SK-MEL-5 (cell line): ENCODE measurements at places on chromosomes 11 and 22.

- DNase-seq, result no peak
These were observed 98.5 kb downstream of the CSTPP1 start for GRCh38 chr11:47035108-47035507.

DNA sequence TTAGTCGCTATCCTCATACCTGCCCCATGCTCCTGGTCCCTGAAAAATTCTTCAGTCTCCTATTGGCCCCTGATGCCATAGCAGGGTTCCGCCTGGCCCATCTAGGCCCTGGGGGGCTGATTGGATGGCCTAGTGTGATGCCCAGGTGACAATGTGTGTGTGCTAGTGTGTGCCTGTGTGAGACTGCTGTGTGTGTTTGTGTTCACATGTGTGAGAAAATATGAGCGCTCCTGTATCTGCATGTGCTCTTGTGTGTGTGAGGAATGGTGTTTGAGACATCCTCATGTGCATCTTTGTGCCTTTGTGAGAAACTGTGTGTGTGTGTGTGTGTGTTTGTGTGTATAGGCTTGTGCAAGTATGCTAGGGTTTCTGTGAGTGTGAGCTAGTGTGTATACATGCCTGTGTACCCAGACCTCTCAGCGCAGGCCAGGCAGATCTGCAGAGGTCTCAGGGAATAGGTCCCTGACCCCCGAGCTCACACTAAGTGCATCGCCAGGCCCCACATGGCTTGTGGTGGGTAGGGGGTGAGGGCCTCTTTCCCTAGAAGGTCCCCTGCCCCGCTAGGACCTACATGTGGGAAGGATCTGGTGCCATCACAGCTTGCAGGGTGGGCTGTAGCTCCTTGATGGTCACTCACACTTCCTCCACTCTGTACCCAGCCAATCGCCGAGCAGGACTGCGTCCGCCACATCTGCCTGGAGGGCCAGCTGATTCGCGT is 64.6 kb downstream of the OTOG start:
- no peak for DNase-seq

GRCh38 chr11:70501933-70502540 is 103.7 kb downstream of the CTTN start:
- no peak for DNase-seq

DNA sequence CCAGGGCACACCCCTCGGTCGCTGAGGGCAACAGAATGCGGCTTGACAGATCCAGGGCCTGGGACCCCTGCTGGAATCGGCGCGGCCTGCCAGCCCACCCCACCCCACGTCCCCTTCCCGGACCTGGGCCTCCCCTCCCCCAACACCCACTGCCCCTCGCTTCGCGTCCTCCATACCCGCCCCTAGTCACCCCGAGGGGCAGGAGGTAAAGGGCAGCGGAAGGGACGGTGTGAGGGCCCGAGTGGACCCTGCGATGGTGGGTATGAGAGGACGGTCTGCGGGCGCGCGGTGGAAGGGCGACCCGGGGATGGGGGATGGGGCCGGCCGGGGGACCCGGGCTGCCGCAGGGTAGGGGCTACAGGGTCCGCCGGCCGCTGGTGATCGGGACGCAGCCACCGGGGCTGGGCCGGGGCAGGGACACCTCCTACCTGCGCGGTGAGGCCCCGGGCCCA is 311 bp downstream of the APBB1 start:
- DNase-seq, result no peak

DNA sequence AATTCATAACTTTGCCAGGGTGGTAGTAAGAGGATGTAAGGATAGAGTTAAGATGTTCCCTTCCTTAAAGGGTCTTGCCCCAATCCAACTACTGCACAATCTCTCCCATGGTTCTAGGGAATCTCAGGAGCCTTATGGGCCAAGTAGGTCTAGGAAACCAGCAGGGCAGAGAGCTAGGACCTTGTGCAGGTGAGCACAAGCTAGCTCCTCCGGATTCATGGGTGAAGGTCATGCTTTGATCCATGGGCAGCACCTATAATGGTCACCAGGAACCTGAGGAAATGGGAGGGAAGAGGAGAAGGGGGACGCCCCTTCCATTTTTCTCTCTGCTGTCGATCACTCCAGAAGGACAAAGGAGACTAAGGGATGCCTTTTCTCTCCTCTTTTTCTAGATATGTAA is 16.8 kb downstream of the KCNJ11 start:
- DNase-seq, result no peak

- no peak for DNase-seq
These were observed 68.4 kb downstream of the MYEOV start for GRCh38 chr11:69362315-69362714.

- no peak for DNase-seq
These were observed 22.1 kb upstream of the IGLL5 start for GRCh38 chr22:22865311-22866072.

GRCh38 chr11:69744435-69744834 is 30.7 kb downstream of the FGF4 start:
- peak; percentile 52 for DNase-seq

DNA sequence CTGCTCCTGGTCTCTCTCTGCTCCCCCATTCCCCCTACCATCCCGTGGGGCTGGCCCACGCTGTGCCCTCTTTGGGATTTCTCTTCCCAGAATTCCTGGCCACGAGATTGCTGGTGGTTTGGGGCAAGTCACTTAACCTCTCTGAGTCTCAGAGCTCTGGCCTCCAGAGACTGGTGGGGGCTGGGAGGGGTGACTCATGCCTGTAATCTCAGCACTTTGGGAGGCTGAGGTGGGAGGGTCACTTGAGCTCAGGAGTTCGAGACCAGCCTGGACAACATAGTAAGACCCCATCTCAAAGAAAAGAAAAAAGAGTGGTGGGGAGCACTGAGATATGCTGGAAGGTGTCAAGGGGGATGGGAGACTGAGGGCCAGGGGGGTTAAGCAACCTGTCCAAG is 18.3 kb downstream of the OTUB1 start:
- DNase-seq, result no peak

DNA sequence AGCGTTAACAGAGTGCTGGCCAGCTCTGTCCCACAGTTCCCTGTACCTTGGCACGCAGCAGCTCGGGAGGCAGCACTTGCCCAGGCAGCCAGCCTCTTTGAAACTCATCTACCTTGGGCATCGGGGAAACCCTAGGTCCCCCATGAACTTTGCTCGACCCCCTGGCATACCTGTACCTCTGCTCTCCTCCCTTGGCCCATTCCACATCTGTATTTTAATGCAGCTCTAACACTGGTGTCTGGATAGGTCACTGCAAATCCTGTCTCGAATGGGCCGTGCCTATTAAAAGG is 304.1 kb downstream of the TBC1D22A start:
- DNase-seq, result no peak

DNA sequence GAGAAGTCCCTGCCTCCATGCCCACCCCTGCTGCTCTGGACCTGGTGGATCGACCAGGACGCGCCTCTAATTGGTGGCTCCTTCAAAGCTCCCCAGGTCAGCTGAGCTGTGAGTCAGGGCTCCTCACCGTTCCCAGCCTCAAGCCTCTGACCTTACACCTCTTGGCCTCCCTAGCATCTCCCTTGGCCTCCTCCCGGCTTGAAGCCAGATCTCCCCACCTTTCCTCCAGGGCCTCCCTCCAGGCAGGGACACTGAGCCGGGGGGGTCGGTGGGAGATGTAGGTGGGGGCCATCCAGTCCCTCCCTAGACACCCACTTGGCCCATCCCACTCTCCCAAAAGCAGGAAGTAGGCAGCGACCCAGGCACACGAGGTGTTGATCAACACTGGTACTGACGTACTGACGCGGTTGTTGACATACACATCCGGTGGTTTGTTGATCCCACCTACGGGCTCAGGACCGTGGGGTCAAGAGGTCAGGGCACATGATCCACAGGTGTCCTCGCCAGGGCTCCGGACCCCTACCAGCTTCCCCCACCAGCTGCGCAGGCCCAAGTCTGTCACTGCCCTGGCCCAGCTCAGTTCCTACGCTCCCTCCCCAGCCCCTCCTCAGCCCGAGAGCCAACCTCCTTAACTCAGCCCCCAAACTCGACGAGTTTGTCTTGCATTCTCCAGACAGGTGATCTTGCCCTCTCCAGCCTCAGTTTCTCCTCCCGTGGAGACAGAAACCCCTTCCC is 802 bp downstream of the ATG2A start:
- peak; percentile 40 for DNase-seq

GRCh38 chr11:131544591-131544990 is 174.2 kb downstream of the NTM start:
- DNase-seq, result peak; percentile 15

- DNase-seq, result peak; percentile 22
These were observed 486 bp downstream of the PCNX3 start for GRCh38 chr11:65615950-65616574.

DNA sequence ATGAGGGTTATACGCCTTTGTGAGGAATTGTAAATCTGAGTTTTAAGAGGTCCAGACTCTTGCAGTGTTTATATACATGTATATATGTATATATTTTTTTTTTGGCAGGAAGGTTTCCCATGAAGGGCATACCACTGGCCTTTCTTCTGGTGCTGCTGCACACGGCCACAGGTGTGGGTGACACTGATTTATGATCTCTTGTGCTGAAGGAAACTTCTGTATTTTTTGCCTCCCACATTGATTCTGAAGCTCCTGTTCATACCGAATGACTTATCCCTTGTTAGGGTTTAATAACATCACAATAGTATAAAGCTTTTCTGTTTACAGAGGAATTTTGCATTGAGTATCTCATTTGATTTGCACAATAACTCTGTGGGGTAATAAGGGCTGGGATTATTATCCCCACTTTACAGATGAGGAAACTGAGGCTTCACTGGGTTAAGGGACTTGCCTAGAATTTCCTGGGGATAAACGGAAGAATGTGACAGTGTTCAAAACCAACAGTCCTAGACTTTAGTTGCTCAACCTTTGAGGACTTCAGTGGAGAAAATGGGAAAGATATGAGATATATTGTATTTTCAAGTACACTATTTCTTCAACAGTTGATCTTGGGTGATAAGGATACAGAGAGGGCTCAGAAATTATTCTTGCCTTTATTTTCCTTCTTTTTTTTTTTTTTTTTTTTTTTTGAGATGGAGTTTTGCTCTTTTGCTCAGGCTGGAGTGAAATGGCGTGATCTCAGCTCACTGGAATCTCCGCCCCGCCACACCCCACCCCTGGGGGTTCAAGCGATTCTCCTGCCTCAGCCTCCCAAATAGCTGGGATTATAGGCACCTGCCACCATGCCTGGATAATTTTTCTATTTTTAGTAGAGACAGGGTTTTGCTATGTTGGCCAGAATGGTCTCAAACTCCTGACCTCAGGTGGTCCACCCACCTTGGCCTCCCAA is 70.1 kb downstream of the MICAL2 start:
- DNase-seq, result no peak

DNA sequence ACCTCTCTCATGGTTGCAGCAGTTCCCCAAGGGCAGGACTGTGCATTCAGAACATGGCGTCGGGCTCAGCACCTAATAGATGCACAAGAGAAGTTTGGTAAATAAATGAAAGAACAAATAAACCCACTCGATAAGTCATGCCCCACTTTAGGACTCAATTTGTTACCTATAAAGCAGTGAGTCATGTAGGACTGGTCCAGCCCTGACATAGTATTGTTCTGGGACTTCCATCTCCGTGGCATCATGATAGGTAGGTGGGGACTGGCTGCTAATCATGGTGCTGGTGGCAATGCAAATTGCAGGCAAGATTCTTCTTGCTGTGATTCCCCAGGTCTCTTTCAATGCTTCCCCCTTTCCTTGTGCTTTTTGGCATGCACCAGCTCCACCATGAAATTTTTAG is 118.2 kb upstream of the CSNK2A3 start:
- DNase-seq, result no peak

DNA sequence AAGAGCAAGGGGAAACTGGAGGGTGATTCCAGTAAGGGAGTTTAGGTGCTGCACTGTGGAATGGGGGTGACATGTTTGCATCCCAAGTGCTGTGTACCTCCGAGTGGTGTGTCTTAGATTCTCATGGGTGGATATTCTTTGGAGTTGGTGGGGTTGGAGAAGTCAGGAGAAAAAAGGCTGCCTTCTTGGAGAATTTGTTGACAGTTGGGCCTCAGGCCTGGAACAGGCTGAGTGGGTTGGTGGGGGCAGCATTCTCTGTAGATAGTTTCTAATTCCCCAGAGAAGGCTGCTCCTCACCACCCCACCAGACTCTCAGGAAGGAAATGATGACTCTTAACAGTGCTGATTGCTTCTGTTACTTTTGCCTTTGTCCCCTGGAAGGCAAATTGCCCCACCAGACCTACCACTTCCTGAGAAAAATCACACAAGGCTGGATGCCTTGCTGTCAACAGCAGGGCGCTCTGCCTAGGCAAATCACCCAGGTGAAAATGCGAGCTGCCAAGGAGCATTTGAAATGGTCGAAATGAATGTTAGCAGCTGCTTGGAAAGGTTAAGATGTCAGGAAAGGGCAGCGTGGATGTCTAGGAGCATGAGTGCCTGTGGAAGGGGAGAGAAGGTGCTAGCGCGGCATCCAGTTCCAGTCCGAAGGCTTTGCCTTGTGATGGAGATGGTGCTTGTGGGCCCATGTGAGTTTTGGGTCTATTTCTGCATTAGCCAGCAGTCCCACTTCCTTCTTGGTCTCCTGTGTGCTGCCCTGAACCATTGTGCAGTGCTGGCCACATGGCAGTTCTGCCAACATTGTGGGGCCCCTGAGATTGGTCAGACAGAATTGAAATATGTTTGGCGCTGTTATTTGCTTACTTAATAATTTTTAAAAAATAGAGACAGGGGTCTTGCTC is 29.7 kb upstream of the SORL1-AS1 start:
- DNase-seq, result peak; percentile 18

GRCh38 chr11:35304900-35305460 is 114.4 kb downstream of the SLC1A2 start:
- DNase-seq, result no peak

- DNase-seq, result peak; percentile 57
These were observed at the start of gene INPP5J for GRCh38 chr22:31122532-31123291. INPP5J (plus strand) TSS chr22:31122966; CDS start chr22:31123015, 49 bp downstream.

DNA sequence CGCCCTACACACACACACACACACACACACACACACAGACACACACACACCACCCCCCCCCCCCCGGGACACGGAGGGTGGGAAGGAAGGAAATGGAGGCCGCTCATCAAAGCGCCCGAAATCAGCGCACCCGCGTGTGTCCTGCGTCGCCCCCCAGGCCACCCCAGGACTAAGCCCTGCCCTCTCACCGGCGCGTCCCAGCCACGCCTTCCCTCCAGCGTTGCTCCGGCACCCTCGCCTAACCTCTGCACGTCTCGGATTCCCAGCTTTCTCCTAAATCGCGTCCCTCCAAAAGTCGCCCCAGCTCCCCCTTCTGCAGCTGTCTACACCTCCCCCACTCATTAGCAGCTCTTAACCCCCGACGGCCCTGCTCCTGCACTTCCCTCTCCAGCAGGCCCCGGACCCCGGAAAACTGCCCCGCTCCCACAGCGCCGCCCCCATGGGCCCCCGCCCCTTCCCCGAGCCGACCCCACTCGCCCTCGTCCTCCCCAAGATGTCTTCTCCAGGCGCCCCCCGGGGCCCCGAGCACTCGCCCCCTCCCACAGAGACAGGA is 557 bp downstream of the PACSIN2 start:
- DNase-seq, result peak; percentile 46

DNA sequence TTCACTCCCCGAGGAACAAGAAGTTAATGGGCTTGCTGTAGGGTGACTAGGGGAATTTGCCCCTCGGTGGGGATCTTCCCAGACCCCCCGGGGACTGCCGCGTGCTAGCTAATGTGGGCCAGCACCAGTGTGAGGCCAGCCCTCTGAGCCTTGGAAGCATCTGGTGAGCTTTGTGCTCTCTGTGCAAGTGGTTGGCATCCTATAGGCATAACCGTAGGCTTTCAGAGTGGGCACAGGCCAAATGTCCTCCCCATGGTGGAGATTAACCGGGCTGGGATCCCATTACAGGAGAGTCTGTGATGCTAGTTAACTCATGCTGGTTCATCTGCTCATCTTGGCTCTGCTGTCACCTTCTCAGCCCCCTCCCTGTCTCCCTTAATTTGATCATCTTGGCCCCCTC is 125.7 kb downstream of the TRIM29 start:
- DNase-seq, result no peak

GRCh38 chr11:62922653-62923431 is 1.7 kb upstream of the CHRM1 start:
- no peak for DNase-seq
